ENCODE measurements at places on chromosomes 12 and 14. TPM values are rescaled to one million over a fixed set of nuclear protein-coding genes. Genes with fewer than 3 reads are reported as not detected.
A peak's percentile ranks its signal among the peaks of the same experiment; 100 is the strongest.

- no peak overlapping the region for H3K4me3 ChIP-seq
- H3K4me1 ChIP-seq: no peaks in the 10 kb centered on the region
- no peaks in the 10 kb centered on the region for H3K36me3 ChIP-seq
- H3K27ac ChIP-seq: no peak overlapping the region
- H3K27me3 ChIP-seq: peaks cover 2% of the 10 kb centered on the region
- DNase-seq: no peak
These were observed 55.5 kb upstream of the ESRRB start for GRCh38 chr14:76320486-76320885.

Gene CABP1
- total RNA-seq: not detected

Gene ENDOU
- total RNA-seq: not detected

GRCh38 chr12:106962286-106962685, 6.6 kb downstream of the TMEM263 start:
- H3K27me3 ChIP-seq: no peaks in the 10 kb centered on the region
- no peak overlapping the region for H3K4me3 ChIP-seq
- H3K36me3 ChIP-seq: peaks cover 6% of the 10 kb centered on the region
- H3K4me1 ChIP-seq: peaks cover 29% of the 10 kb centered on the region
- DNase-seq: no peak

Gene PHLDA1
- total RNA-seq: 2.8 TPM

GRCh38 chr12:51321882-51322281, 2.1 kb downstream of the BIN2 start:
- H3K4me1 ChIP-seq: peaks cover 79% of the 10 kb centered on the region
- peak overlapping the region; percentile 95 for H3K4me3 ChIP-seq
- peaks cover 34% of the 10 kb centered on the region for H3K36me3 ChIP-seq
- H3K27me3 ChIP-seq: no peaks in the 10 kb centered on the region

DNA sequence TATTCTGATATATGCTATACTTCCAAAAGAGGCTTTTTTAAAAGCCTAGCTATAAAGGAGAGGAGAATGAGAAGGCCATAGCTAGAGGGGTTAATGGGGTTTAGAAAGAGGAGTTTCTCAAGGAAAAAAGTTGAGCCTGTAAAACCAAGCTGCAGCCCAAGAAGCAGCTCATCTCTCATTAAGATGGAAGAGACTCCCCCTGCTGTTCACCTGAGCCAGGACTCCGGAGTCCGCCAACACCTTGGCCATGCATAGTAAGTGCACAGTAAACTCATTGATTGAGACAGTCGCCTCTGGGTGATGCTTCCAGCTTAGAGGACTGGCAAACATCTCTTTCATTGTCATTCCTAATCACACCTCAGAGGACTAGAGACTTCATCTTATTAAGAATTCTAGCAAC, 46.2 kb downstream of the ANO2 start:
- H3K36me3 ChIP-seq: no peaks in the 10 kb centered on the region
- no peak for DNase-seq
- no peak overlapping the region for H3K27ac ChIP-seq
- peaks cover 20% of the 10 kb centered on the region for H3K27me3 ChIP-seq

DNA sequence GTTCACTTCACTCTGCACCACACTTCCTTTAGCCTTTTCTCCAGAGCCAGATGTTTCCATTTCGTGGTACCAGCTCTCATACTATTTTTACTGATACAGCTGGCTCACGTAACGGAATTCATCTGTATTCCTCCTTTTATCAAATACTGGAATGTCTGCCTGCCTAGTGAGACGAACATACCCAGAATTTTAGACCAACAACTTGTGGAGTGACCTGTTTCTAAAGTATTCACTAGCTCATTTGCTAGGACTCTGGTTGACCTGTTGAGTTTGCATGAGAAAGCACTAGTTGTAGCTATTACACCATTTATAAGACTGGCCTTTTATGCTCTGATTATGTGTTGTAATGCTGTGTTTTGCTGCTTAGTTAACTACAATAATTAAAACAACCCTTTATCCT, 22.6 kb downstream of the KCNA5 start:
- no peak overlapping the region for H3K27ac ChIP-seq
- no peaks in the 10 kb centered on the region for H3K36me3 ChIP-seq
- no peaks in the 10 kb centered on the region for H3K4me1 ChIP-seq
- no peak for DNase-seq
- no peak overlapping the region for H3K4me3 ChIP-seq

Gene COL2A1
- total RNA-seq: not detected

- H3K27me3 ChIP-seq: no peaks in the 10 kb centered on the region
- H3K4me1 ChIP-seq: peaks cover 18% of the 10 kb centered on the region
- no peak for DNase-seq
- no peaks in the 10 kb centered on the region for H3K36me3 ChIP-seq
These were observed 3.6 kb downstream of the SMCO3 start for GRCh38 chr12:14810167-14810952.

- no peaks in the 10 kb centered on the region for H3K4me1 ChIP-seq
- DNase-seq: no peak
- H3K36me3 ChIP-seq: no peaks in the 10 kb centered on the region
- no peak overlapping the region for H3K4me3 ChIP-seq
These were observed 34.6 kb downstream of the NTF3 start for GRCh38 chr12:5466521-5466960.

DNA sequence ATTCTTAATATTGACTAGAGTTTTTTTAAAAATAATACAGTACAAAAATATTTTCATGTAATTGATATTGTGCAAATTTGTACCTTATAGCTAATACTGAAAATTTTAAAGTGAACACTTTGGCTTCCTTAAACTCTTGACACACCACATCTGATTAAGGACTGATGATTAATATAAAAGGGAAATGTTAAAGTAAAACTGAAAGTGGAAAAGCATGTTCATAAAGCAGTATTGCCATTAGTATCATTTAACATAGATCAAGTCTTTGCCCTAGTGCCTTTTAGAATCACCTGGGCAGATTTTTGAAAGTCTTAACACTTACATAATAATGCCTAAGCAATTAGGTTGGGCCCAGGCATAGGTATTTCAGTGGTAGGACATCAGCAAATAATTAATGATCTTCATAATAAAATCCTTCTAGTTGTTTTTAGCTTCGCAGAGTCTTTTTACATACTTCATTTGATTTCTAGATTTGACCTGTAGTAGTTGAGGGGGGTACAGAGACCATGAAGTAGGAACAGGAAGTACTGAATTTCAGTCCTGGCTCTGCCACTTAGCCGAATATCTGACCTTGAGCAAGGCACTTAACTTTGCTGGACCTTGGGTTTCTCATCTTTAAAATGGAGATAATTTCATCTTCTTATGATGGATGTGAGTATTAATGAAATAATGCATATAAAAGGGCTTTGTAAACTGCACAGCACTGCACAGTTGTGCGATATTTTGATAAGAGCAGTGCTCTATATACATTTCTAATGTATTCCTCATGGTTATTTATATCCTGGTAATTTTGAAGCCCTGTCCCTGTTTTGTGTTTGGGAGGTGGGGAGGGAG, 43.7 kb downstream of the MARK3 start:
- DNase-seq: no peak
- peaks cover 55% of the 10 kb centered on the region for H3K4me1 ChIP-seq
- peaks cover 13% of the 10 kb centered on the region for H3K36me3 ChIP-seq
- H3K27ac ChIP-seq: no peak overlapping the region
- no peak overlapping the region for H3K4me3 ChIP-seq
- H3K27me3 ChIP-seq: no peaks in the 10 kb centered on the region

Gene NUMB
- total RNA-seq: 24.2 TPM

DNA sequence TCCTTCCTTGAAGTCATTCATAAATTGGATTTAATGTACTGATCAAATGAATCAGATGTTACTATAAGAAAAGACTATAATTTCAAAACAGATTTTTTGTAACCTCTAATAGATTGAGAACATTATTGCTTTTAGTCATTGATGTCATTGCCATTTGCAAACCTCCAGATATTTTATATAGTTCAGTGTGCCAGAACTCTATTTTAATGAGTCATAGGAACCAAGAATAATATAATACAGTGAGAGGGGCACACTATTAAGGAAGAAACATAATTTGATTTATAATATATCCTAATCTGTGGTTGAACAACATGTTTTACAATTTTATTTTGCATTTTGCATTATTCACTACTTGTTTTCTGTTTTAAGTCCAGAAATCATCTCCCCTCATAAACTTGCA, 78.0 kb downstream of the LRRC9 start:
- H3K27ac ChIP-seq: no peak overlapping the region
- H3K4me3 ChIP-seq: no peak overlapping the region
- no peaks in the 10 kb centered on the region for H3K27me3 ChIP-seq
- H3K4me1 ChIP-seq: no peaks in the 10 kb centered on the region
- no peaks in the 10 kb centered on the region for H3K36me3 ChIP-seq

- H3K4me3 ChIP-seq: no peak overlapping the region
- no peaks in the 10 kb centered on the region for H3K36me3 ChIP-seq
- DNase-seq: no peak
- H3K27me3 ChIP-seq: no peaks in the 10 kb centered on the region
- H3K27ac ChIP-seq: no peak overlapping the region
These were observed 172.2 kb downstream of the NAV3 start for GRCh38 chr12:78002878-78003277.

Gene SSPN
- total RNA-seq: not detected

DNA sequence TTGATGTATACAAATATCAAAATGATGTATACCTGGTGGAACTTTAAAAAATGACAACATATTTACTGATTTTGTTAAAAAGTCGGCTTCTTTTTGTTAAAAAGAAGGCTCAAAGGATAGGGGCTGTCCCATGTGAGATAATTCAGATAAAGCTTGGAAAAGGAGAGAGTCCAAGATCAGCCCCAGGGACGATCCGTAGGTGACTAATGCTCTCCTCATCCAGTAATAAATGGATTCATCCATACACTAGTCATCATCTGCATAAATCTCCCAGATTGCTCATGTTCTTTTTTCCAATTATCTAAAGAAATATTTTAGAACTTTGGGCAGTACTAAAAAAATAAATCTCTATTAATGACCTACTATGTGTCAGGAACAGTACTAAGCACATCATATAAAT, 23.4 kb upstream of the FSCB start:
- no peak for DNase-seq
- H3K27me3 ChIP-seq: peaks cover 2% of the 10 kb centered on the region
- no peak overlapping the region for H3K27ac ChIP-seq
- H3K4me3 ChIP-seq: no peak overlapping the region

- H3K4me3 ChIP-seq: no peak overlapping the region
- no peak for DNase-seq
- H3K27ac ChIP-seq: no peak overlapping the region
- H3K36me3 ChIP-seq: peaks cover 14% of the 10 kb centered on the region
These were observed 74.4 kb downstream of the POLR3B start for GRCh38 chr12:106431839-106432411.

DNA sequence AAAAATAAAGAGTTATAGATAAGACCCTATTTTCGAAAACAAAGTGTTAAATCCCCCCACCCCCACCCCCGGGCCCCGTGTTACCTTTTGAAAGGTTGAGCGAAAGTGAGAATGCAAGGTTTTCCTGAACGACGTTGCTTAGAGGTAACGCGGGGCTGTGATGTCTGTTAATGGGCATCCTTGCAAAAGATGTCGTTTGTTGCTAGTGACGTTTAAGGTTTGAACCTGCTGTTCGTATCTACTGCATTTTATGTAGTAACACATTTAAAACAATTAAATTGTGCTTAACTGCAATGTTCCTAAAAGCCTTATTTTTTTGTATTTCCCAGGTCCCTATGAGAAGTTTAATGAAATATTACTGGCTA, 1.2 kb downstream of the CPSF6 start:
- H3K4me1 ChIP-seq: peaks cover 56% of the 10 kb centered on the region
- H3K27me3 ChIP-seq: no peaks in the 10 kb centered on the region
- peak overlapping the region; percentile 91 for H3K4me3 ChIP-seq
- peaks cover 21% of the 10 kb centered on the region for H3K36me3 ChIP-seq

- H3K27ac ChIP-seq: no peak overlapping the region
- no peak overlapping the region for H3K4me3 ChIP-seq
- no peaks in the 10 kb centered on the region for H3K36me3 ChIP-seq
- peaks cover 16% of the 10 kb centered on the region for H3K4me1 ChIP-seq
- no peak for DNase-seq
These were observed 25.0 kb downstream of the CFAP54 start for GRCh38 chr12:96514328-96514727.

GRCh38 chr12:69987579-69988091, 162.6 kb downstream of the MYRFL start:
- no peaks in the 10 kb centered on the region for H3K36me3 ChIP-seq
- no peak overlapping the region for H3K27ac ChIP-seq
- peaks cover 3% of the 10 kb centered on the region for H3K27me3 ChIP-seq
- H3K4me3 ChIP-seq: no peak overlapping the region
- no peaks in the 10 kb centered on the region for H3K4me1 ChIP-seq
- DNase-seq: no peak

- H3K4me3 ChIP-seq: no peak overlapping the region
- DNase-seq: no peak
- H3K27ac ChIP-seq: no peak overlapping the region
- no peaks in the 10 kb centered on the region for H3K36me3 ChIP-seq
These were observed 123.0 kb downstream of the SLC38A4 start for GRCh38 chr12:46702581-46703344.

Gene NEMP1
- 71.3 TPM for total RNA-seq

Gene SERPINA1
- 4.3 TPM for total RNA-seq

Measured in activated naive CD4-positive, alpha-beta T cell treated with anti-CD3 and anti-CD28 coated beads for 36 hours (primary cell).